ENCODE measurements at places on chromosomes 16 and 17.

- H3K27ac ChIP-seq = no peak overlapping the region
- DNase-seq = peak; percentile 43
- no peak overlapping the region for H3K4me3 ChIP-seq
These were observed 5.9 kb downstream of the KDM6B start for GRCh38 chr17:7839876-7840261.

GRCh38 chr17:4023220-4023619, 59.0 kb upstream of the ATP2A3 start:
- H3K4me1 ChIP-seq = no peaks in the 10 kb centered on the region
- H3K27me3 ChIP-seq = no peaks in the 10 kb centered on the region
- no peak for DNase-seq
- no peak overlapping the region for H3K4me3 ChIP-seq
- H3K27ac ChIP-seq = no peak overlapping the region

DNA sequence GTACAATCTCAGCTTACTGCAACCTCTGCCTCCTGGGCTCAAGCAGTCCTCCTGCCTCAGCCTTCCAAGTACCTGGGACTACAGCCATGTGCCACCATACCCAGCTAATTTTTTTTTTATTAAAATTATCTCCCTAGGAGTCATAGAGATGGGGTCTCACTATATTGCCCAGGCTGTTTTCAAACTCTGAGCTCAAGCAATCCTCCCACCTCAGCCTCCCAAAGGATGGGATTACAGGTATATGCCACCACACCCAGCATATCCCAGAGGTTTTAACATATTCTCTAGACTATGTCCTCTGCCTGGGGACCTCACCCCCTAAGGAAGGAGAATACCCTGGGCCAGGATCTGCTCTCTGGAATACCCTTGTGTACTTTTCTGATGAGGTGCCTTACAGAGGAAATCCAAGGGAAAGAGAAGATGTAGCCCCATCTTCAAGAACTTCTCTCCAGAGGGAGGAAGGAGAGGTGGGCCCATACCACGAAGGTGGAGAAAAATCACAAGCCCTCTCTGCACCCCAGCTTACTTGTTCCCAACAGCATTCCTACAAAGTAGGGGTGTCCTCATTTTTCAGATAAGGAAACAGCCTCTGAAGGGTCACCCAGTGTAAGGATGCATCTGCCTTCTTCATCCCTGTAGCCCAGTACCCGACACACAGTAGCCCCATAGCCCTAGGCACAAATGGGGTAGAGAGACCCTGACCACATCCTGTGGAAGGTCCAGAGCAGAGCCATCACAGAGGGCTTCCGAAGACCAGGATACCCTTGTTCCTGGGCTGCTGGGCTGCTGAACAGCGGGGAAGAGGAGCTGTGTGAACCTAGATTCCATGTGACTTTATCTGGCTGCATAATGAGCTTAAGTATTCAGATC, 151.6 kb downstream of the SOCS1 start:
- H3K36me3 ChIP-seq = no peaks in the 10 kb centered on the region
- peaks cover 4% of the 10 kb centered on the region for H3K4me1 ChIP-seq
- H3K27me3 ChIP-seq = no peaks in the 10 kb centered on the region

DNA sequence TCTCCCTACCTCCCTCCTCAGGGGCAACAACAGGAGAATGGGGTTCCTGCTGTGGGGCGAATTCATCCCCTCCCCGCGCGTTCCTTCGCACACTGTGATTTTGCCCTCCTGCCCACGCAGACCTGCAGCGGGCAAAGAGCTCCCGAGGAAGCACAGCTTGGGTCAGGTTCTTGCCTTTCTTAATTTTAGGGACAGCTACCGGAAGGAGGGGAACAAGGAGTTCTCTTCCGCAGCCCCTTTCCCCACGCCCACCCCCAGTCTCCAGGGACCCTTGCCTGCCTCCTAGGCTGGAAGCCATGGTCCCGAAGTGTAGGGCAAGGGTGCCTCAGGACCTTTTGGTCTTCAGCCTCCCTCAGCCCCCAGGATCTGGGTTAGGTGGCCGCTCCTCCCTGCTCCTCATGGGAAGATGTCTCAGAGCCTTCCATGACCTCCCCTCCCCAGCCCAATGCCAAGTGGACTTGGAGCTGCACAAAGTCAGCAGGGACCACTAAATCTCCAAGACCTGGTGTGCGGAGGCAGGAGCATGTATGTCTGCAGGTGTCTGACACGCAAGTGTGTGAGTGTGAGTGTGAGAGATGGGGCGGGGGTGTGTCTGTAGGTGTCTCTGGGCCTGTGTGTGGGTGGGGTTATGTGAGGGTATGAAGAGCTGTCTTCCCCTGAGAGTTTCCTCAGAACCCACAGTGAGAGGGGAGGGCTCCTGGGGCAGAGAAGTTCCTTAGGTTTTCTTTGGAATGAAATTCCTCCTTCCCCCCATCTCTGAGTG, 5.9 kb upstream of the LASP1NB start:
- peaks cover 2% of the 10 kb centered on the region for H3K36me3 ChIP-seq
- DNase-seq = no peak
- no peak overlapping the region for H3K4me3 ChIP-seq
- no peaks in the 10 kb centered on the region for H3K4me1 ChIP-seq
- no peak overlapping the region for H3K27ac ChIP-seq
- H3K27me3 ChIP-seq = no peaks in the 10 kb centered on the region

DNA sequence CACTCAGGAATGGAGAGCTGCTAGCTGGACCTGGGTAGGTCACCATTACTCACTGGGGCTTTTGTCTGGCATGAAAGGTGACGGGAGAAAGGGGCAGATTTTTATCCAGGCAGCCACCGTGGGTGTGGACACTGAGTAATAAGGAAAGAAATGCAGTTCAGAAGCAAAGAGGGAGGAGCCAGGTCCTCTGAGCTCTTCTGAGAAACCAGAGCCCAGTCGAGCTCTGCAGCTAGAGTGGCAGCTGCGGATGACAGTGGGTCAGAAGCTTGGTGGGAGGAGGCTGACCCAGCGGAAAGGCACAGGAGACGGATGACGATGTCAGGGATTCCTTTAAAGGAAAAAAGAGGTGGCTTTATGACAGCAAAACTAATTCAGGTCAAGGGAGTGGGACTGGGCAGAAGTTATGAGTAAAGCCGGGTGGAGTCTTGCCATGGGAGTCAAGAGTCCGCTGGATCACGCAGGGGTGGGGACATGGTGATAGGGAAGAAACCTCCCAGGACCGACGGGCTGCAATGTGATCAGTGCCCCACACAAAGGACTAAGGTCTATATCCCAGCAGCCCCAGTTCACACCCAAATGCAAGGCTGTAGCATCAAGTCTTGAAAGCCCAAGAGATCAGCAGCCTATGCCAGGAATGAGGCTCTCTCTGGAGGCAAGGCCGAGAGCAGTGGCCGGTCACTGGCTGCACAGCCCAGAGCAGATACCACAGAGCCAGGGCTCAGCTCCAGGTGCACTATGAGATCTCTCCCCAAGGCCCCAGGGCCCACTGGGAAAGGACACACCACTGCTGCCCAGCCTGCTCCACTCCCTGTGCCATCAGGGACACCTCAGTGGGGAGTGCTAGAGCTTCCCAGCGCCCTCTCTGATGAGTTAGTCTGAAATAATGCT, 6.3 kb upstream of the MNT start:
- H3K36me3 ChIP-seq = no peaks in the 10 kb centered on the region
- H3K27me3 ChIP-seq = no peaks in the 10 kb centered on the region
- peak overlapping the region; percentile 69 for H3K27ac ChIP-seq
- H3K4me3 ChIP-seq = no peak overlapping the region

GRCh38 chr16:71499775-71500364, 10.7 kb upstream of the ZNF19 start:
- no peak overlapping the region for H3K27ac ChIP-seq
- H3K27me3 ChIP-seq = no peaks in the 10 kb centered on the region
- no peak overlapping the region for H3K4me3 ChIP-seq
- H3K36me3 ChIP-seq = no peaks in the 10 kb centered on the region
- DNase-seq = no peak

GRCh38 chr16:27404163-27404823, 2.3 kb downstream of the IL21R start:
- no peak overlapping the region for H3K4me3 ChIP-seq
- DNase-seq = no peak
- no peaks in the 10 kb centered on the region for H3K36me3 ChIP-seq
- H3K27me3 ChIP-seq = no peaks in the 10 kb centered on the region

DNA sequence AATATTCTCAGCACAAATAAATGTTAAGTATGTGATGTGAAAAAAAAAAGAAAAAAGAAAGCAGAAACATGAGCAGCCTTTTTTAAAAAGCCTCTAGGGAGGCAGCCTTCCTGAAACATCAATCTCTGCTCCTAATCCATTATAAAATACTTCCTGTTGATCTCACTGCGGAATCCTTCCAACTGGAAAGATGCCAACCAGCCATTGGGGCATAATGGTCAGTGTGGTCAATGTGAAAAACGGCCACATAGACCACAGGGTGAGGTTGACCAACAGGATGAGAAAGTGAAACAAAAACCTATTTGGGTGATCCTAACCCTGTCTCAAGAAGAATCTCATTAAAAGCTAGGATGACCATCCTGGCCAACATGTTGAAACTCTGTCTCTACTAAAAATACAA, 26.1 kb upstream of the ABCA8 start:
- H3K4me1 ChIP-seq = no peaks in the 10 kb centered on the region
- H3K36me3 ChIP-seq = no peaks in the 10 kb centered on the region
- H3K4me3 ChIP-seq = no peak overlapping the region
- no peak for DNase-seq
- no peaks in the 10 kb centered on the region for H3K27me3 ChIP-seq

DNA sequence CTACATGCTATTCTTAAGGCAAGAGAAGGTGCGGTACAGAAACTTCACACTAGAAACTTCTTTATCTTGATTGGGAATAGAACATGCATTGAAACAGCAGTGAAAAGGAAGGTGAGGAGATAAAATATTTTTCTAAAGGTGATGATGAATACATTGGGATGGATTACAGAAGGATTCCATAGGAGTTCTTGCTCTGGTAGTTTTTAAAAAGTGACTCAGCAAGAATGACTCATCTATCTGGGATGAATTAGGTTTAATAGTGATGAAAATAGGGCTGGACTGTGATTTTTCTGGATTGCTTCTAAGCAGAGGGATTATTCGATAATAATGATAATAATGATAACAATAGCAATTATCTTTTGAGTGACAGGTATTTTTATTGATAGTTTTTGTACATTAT, 65.6 kb upstream of the HS3ST4 start:
- no peaks in the 10 kb centered on the region for H3K27me3 ChIP-seq
- H3K4me1 ChIP-seq = no peaks in the 10 kb centered on the region
- no peak overlapping the region for H3K27ac ChIP-seq

DNA sequence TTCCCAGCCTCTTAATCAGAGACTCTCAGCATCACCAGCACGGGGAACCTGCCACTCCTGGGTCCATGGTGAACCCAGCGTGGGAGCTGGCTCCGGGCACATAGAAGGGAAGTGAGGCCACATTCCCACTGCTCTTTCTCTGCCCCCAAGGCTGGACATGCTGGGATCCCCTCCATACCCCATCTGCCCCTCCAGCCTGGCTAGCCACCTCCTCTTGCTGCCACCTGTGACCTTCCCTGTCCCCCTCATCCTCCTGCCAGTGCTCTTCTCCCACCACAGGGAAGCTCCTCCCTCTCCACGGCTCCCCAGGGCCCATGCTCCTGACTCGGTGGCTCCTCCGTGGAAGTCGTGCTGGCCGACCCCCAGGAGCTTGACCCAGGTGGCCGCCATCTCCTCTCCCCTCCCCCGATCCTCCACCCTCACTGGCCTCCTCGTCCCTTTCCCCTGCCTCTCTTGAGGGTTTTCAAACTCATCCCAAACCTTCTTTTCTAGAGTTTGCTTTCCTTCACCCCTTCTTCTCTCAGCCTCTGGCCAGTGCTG, 139.1 kb upstream of the CHMP6 start:
- no peaks in the 10 kb centered on the region for H3K27me3 ChIP-seq
- H3K36me3 ChIP-seq = no peaks in the 10 kb centered on the region
- H3K4me1 ChIP-seq = no peaks in the 10 kb centered on the region
- no peak overlapping the region for H3K27ac ChIP-seq
- DNase-seq = no peak

DNA sequence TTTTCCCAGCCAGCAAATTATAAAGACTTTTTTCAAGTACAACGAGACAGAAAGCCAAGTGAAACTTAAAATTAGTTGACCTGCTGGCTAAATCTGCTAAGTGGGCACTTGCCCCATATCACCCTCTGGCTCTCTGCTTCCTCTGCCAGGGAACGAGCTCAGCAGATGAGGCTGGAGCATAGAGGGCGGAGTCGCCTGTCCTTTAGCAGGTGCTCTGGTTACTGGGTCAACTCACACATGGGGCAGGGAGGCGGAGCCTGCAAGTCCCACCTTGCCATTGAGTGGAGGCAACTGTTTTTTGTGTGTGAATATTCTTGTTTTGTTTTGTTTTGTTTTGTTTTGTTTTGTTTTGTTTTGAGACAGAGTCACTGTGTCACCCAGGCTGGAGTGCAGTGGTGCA, 62.5 kb downstream of the EMP2 start:
- H3K27me3 ChIP-seq = no peaks in the 10 kb centered on the region
- DNase-seq = no peak
- H3K4me3 ChIP-seq = no peak overlapping the region
- no peak overlapping the region for H3K27ac ChIP-seq

DNA sequence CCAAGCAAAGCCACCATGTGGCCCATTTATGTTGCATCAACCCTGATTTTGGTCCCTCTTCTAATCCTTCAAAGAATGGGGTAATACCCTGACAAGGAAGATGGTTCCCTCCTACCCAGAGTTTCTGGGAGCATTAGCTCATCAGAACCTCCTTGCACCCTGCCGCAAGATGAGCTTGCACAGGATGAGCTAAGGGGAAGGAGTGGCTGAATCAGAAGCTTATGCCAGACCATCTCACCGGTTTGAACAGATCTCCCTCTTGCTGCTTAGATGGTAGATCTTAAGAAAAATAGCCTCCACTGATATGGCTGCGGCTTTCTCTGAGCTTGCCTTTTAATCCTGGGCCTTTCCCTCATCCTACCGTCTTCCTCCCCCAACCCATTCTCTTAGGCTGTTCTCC, 175.1 kb downstream of the SOX9 start:
- no peak overlapping the region for H3K27ac ChIP-seq
- no peaks in the 10 kb centered on the region for H3K36me3 ChIP-seq
- H3K4me3 ChIP-seq = no peak overlapping the region
- H3K27me3 ChIP-seq = no peaks in the 10 kb centered on the region
- DNase-seq = no peak

DNA sequence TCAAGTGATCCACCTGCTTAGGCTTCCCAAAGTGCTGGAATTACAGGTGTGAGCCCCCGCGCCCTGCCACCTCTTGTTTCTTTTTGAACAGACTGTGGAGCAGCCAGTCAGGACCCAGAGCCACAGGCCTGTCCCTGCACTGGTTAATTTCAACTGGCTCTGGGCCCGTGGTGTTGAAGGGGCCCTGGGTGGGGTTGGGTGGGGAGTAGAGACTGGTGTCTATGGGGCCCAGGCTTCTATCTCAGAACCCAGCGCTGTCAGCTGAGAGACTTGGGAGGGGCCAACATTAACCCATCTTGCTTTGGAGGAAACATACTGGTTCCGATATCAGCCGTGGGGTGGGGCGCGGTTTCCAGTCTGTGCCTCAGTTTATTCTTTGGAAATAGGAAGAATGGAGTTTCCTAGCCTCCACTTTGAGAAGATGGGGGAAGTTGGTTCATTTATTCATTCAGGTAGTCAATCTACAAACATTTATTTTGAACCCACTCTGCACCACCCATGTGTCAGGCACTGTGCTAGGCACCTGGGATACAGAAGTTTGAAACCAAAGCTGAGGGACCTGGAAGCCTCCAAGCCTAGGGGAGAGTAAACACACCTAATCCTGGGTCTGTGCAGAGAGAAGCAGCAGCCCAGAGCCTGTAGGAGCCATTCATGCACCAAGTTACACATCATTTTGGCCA, 15.5 kb upstream of the SLC4A1 start:
- H3K36me3 ChIP-seq = no peaks in the 10 kb centered on the region
- no peak overlapping the region for H3K4me3 ChIP-seq
- H3K27ac ChIP-seq = no peak overlapping the region
- no peaks in the 10 kb centered on the region for H3K4me1 ChIP-seq
